ENCODE measurements at places on chromosomes 7 and 10. TPM values are rescaled to one million over a fixed set of nuclear protein-coding genes. Genes with fewer than 3 reads are reported as not detected.

SFTPA1 gene
- 0.52 TPM for polyA plus RNA-seq

SPDYE16 gene
- 0.10 TPM for polyA plus RNA-seq

IMMP2L gene
- polyA plus RNA-seq: 18.6 TPM

ELFN1 gene
- 0.58 TPM for polyA plus RNA-seq

ZNF777 gene
- 4.8 TPM for polyA plus RNA-seq

UCN3 gene
- polyA plus RNA-seq: not detected

All from adipose tissue (tissue), 3 donors.